ENCODE measurements at places on chromosomes 11 and 22.

DNA sequence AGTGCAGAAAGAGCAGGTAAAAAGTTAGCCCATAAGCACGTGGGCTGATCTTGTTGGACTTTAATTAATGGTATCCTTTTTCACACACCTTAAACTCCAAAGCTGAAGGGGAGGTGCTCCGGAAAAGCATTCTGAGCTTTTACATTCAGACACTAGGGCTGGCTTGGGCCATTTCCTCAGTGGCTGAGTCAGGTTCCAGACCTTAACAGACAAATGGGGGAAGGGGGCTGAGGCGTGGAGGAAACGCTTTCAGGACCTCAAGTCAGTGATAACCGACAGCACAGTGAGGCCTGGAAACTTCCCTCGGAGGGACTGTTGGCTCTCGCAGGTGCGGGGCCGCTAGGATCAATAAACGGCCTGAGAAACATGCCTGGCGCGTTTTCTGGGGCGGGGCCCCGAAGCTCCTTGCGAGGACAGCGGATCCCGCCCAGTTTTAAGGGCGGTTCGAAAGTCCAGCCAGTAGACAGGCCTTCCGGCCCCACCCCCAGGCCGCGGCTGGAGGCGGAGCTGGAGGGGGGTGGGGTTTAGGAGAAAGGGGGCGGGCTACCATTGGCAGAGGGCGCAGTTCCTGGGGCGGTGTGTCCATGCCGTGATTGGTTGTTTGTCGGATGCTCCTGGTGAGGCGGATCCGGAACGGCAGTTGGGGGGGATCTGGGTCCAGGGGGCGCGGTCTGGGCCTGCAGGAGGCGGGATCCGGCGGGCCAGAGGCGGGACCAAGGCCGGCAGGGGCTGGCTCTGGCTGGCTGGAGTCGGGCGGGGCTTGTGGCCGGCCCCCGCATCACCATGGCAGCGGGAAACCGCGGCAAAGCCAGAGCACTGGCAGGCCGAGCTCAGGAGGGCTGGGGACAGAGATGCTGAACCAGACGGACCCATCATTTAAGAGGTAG is 8.0 kb downstream of the C11orf52 start:
- peak; percentile 69 for DNase-seq

GRCh38 chr11:10777806-10778205 is 26.8 kb downstream of the CTR9 start:
- DNase-seq: no peak

- DNase-seq: no peak
Measured at GRCh38 chr11:31325160-31325559, 44.4 kb downstream of the DCDC1 start.

DNA sequence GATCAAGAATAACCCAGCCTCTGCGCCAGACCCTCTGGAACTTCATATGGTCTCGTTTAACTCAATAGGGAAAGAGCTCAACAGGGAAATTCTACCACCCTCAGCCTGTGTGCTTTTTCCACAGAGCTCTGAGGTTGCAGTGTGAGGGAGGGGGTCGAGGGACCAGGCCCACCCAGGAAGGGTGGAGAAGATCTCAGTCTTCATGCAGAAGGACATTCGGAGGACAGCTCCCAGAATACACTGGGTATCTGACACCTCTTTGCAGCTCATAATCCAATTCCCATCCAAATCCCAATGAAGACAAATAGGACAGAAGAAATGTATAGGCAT is 56.6 kb downstream of the ST14 start:
- DNase-seq: no peak

DNA sequence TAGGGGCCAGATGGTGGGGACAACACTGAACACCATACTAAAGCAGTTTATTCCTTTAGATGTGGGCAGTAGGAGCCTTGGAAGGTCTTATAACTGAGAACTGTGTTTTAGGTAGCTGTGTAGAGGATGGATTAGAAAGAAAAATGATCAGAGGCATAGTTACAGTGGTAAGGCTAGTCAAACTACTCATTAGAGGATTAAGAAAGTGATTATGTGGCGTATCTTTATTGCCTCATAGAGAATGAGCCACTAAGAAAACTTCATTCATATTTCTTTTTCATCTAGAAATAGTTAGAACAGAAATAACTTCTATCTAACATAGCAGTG is 155.8 kb upstream of the RASSF10 start:
- DNase-seq: no peak

DNA sequence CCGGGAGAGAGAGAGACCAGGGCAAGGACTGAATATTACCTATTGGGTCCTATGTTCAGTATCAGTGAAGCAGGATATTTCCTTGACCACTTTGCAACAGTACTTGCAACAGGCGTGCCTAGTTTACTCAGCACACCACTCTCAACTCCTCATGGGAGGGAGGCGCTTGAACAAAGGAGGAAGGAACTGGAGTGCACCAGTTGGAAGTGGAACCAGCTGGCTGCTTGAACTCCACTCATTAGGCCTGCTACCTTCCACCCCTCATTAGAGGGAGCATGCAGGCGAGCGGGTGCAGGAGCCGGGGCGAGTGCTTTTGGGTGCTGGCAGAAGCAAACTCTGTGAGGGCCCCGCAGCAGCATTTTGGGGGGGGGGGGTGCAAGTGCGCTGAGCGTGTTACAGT is 1369.6 kb upstream of the RAG2 start:
- no peak for DNase-seq

- DNase-seq: no peak
Measured at GRCh38 chr22:45503050-45503815, 550 bp downstream of the FBLN1 start.

GRCh38 chr11:79550809-79551208 is 110.0 kb upstream of the TENM4 start:
- DNase-seq: no peak

DNA sequence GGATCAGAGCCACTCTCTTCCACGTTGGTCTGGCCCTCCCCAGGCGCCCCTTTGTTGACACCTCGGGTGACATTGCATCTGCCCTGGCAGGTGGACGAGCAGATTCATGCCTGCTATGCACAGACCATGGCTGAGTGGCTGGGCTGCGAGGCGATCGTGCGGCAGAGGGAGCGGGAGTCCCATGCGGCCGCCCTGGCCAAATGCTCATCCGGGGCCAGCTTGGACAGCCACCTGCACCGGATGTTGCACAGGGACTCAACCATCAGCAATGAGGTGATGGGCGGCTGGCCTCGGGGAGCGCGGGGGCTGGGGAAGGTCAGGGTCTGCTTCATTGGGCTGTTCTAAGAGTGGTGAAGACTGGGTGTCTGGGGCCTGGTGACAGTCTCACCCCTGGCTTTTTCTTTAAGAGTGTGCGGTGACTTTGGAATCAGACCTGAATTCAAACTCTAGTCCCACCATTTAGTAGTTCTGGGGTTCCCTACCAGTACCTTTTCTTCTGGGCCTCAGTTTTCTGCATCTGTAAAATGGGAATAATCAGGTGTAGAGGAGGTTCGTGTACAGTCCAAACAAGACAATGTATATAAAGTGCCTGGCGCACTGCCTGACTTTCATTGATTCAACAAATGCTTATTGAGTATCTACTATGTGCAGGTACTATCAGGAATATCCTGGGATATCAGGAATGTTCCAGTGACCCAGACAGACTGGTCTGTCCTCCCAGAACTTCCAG is 53.0 kb downstream of the LHFPL7 start:
- DNase-seq: no peak

- no peak for DNase-seq
Measured at GRCh38 chr11:129933891-129934290, 38.5 kb upstream of the NFRKB start.

GRCh38 chr11:93481696-93482095 is 61.5 kb downstream of the SMCO4 start:
- no peak for DNase-seq

DNA sequence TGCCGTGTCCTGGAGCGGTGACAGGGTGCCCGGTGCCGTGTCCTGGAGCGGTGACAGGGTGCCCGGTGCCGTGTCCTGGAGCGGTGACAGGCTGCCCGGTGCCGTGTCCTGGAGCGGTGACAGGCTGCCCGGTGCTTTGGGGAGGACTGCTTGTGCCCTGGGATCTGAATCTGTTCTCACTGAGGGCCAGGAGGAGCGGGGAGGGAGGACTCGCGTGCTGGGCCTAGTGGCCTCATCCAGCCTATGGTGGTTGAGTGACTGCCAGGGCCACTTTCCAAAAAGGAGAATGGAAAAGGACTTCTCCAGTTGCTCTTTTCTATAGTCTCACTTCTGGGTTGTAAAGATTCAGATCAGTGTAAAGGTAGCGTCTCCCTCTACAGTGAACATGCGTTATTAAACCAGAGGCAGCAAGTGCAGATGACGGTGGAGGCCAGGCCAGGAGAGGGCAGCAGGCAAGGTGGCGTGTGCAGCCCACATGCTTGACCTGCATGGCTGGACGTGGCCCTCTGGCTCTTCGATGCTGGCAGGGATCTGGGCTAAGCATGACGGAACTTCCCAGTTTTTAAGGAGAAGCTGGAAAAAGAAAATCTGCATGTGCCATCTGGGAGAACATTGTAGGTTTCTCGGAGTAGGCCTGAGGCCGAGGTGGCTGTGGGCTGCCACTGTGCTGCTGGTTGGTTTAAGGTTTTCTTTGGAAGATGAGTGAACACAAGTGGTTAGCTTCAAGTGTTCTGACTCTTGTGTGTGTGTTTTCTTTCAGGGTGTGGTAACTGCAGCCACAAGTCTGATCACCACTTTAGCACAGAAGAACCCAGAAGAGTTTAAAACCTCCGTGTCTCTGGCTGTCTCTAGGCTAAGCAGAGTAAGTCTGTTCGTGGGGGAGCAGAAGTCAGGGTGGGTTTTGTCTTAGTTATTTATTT is 55.0 kb downstream of the AP2A2 start:
- DNase-seq: no peak

DNA sequence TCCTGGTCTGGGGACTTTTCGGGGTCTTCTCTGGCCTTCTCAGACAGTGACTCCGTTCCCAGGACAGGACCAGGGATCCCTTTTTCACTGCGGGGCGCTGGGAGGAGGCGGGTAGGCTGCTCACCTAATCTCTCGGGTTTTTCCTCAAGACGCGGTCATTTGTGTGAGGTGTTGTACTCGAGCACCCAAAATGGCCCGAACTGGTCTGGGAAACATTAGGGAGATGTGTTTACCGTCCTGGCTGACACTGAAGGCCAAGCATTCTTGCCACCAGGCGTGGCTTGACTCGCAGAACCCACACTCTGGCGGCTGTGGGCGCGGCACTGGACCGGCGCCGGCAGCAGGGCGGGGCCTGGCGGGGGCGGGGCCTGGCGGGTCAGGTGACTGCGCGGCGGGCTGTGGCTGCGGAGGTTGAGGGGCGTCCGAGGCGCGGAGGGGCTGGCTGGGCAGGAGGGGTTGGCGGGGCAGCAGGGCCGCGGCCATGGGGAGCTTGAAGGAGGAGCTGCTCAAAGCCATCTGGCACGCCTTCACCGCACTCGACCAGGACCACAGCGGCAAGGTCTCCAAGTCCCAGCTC is at the start of gene SWAP70:
TSS of gene SWAP70 (plus strand) at position 379 of the 577 bp plus-strand sequence. CDS start at position 482, 103 bp downstream.
- peak; percentile 73 for DNase-seq

DNA sequence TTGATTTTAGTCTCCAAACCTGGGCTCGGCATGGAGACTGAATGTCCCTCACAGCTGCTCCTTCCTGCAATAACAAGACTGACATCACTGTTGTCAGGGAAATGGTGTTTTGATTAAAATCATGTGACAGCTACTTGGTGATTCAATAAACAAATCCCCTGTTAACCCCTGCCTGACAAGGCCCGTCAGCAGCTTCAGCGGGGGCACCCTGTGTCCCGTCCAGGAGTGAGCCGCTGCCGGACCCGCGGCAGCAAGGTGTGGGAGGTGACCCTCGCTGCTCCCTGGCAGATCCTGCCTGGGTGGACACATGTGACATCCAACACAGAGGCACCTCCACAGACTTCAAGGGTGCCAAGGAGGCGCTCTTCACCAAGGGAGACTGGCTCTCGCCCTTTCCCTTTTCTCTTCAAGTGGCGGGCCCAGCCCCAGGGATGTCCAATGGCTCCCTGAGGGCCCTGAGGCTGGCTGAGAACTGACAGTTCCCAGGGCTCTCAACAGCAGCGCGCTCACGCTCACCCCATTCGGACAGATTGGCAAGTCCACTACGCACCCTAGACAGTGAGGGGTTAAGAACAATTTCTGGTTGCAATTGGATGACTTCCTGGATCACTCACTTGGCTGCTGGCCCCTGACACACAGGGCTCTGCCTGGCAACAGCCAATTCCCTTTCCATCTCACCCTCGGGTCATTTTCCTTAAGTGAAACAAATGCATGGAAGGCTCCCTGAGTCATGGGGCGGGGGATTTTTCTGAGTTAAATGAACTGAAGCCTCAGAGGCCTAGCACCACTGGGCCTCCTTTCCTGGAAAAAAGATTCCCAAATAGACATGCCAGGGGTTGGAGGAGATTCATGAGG is 30.7 kb downstream of the PPP2R1B start:
- DNase-seq: peak; percentile 63

GRCh38 chr22:44217346-44217745 is 36.6 kb downstream of the PARVG start:
- no peak for DNase-seq

DNA sequence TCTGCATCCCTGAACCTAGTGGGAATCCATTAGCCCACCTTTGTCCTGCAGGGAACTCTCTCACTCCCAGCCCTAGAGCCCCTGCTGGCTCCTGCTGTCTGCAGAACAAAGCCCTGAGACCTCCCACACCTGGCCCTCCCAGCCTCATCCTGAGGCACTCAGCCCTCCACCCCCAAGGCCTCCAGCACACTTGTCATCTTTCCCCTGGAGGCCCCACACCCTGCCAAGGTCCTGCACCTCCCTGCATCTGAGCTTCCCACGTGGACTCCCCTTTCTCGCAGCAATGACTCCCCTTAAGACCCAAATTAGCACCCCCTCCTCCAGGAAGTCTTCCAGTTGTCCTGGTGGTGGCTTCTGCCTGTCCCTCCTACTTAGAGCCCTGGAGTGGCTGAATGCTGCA is 42.3 kb upstream of the LINC01488 start:
- no peak for DNase-seq

- no peak for DNase-seq
Measured at GRCh38 chr11:115256397-115257197, 247.6 kb downstream of the CADM1 start.

- no peak for DNase-seq
Measured at GRCh38 chr22:49887702-49888101, 30.5 kb downstream of the ALG12 start.

DNA sequence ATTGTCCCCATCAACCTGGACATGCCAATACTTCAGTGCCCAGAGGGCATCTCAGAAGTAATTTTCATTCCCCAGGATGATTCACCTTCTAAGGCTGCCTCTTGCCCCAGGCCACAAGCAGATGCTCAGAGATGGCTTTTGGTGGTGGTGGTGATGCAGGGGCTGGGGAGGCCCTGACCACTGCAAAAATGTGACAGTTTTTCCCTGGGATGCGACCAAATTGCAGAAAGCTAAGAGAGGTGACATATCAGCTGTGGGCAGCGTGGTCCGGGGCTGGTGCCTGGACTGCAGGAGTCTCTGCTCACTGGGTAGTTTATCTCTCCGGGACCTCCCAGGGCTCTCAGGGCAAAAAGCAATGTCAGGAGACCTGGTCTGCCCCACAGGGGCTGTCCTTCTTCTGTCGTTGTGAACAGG is 39.7 kb upstream of the ACCSL start:
- DNase-seq: no peak

DNA sequence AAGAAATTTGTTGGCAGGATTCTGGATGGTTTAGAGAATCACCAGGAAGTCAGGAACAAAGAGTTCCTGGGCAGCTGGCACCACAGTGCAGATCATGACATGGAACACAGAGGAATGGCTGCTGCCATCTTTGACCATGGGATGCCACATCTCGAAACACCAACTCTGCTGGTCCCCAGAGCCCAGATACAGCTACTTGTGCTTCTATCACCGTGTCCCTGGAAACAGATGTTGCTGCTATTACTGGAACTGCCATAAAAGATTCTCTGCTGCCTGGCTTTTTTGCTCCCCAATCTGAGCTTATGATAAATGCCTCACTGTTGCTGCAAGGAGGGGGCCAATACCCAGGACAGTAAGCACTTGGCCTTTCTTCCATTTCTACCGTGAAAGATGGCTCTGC is 185.2 kb downstream of the CSNK2A3 start:
- no peak for DNase-seq

- peak; percentile 14 for DNase-seq
Measured at GRCh38 chr11:128956401-128957201, 13.9 kb upstream of the TP53AIP1 start.

Data from HS-27A (cell line).